ENCODE measurements at places on chromosomes 7 and 10.

DNA sequence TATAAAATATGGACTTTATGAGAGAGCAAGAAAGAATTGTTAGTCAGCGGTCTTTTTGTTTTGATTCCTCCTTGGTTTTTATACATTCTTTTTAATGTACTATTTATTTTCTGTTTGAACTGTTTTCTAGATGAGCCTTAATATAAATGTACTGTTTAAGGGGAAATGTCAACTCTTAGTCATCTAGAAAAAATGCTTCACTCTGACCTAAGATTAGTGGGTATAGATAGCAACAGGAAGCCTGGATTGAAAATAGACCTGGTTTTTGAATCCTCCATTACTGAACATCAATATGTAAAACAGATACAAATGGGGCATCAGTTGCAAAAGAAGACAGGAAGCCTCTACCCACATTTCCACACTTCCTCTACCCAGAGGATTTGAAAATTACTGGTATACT is 87.8 kb downstream of the CHRM2 start:
- DNase-seq: no peak

DNA sequence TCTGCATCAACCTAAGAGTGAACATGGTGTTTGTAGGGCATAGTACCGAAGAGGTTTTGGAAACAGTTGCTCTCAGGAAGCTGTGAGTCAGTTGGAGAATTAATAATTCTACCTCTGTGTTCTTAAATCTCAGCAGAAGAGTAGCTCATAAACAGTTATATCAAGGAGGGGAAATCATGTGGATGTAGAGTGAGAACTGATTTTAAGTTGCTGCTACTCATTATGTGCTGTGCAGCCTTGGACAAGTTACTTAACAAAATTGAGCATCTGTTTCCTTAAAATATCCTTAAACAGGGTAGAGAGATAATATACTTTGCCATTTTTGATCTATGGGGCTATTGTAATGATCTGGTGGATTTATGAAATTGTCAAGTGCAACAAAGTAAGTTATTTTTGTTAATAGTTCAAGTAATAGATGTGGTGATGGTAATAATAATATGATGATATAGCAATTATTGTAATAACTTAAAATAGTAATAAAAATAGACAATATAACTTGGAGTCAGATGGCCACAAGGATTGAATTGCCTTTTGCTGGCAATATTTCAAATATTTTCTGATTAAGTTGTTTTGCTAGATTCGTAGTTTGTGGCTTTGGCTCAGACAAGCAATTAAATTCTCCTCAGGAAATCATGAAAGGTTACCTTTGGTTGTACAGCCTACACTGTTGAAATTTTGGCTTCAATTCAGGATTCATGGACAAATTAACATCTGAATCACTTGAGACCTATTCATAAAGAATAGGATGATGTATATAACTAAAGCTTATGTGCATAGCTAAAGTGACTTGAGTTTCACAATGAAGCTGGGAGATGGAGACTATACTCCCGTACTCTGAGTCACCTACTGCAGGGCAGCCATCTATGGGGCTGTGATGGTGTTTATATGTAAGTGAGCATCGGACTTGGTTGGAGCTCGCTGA is 228.5 kb downstream of the CDK14 start:
- DNase-seq: no peak

GRCh38 chr10:122850705-122851640 is 5.3 kb upstream of the CUZD1 start:
- no peak for DNase-seq

- no peak for DNase-seq
These were observed 722.9 kb downstream of the GRM8 start for GRCh38 chr7:126529833-126530232.

DNA sequence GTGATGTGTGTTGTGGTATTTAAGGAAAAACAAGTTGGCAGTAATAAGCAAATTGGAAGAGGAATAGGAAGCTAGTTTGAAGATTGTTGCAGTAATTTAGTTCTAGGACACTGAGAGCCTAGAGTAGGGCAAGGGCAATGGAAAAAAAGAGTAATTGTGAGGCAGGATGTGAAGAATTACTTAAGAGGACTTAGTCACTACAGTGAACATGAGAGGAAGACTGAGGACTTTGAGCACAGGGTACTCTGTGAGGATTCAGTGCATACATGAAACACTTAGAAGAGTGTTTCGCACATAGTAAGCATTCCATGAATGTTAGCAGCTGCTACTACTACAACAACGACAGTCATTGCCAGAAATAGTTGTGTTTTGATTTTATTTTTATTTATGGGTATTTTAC is 30.9 kb upstream of the DKK1 start:
- DNase-seq: no peak

DNA sequence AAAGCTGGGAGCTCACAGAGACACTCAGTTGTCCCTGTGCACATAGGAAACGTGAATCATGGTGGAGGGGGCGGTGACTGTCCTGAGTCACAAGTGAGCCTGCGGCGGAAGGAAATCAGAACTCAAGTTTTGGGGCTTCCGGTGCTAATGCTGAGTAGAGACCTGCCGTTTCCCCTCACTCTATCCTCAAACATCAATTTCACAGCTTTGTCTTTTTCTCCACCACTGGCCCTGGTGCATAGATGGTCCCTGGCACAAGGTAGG is 21.9 kb downstream of the ADCYAP1R1 start:
- peak; percentile 57 for DNase-seq

DNA sequence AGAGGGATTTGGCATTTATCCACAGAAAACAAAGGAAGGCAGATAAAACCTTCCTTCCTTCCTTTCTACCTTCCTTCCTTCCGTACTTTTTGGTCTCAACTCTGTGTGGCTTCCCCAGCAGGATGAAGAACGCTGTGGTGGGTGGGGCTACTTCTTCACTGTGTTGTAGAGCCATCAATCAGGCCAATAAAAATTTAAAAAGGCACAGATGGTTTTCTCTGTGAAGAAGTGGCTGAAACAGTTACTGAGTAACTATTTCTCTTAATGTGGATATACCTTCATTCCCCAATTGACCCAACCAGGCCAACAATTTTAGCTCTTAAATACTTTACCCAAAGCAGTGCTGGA is 75.8 kb downstream of the ZNF92 start:
- no peak for DNase-seq

GRCh38 chr10:54769051-54769450 is 32.0 kb downstream of the PCDH15 start:
- no peak for DNase-seq

Measured in psoas muscle (tissue), 8 donors.